ENCODE measurements at places on chromosomes 1 and 21. TPM values are rescaled to one million over a fixed set of nuclear protein-coding genes. Genes with fewer than 3 reads are reported as not detected.

Gene LCA5L
- total RNA-seq: 1.0 TPM

Gene CATSPERE
- not detected for total RNA-seq

Gene OTUD7B
- total RNA-seq: 14.2 TPM

Gene F13B
- total RNA-seq: not detected

Gene IQCC
- total RNA-seq: 4.4 TPM

Gene ASPM
- 77.2 TPM for total RNA-seq

Gene MIXL1
- not detected for total RNA-seq

Gene LRRIQ3
- total RNA-seq: 1.7 TPM

Gene RHD
- total RNA-seq: not detected

Gene PRPF38A
- total RNA-seq: 20.9 TPM

Gene GPR25
- total RNA-seq: not detected

Gene KCNK2
- not detected for total RNA-seq

Gene AMPD1
- total RNA-seq: not detected

Gene PTGFR
- total RNA-seq: 3.6 TPM

Gene IGFN1
- total RNA-seq: not detected

Gene TCHHL1
- not detected for total RNA-seq

Gene ECM1
- 22.7 TPM for total RNA-seq

Gene TRIM67
- total RNA-seq: 0.61 TPM

Gene SELENBP1
- total RNA-seq: 31.1 TPM

Gene LYPD8
- not detected for total RNA-seq

Gene KLHDC8A
- not detected for total RNA-seq

Gene ZNF697
- 1.7 TPM for total RNA-seq

Gene GSTM2
- 19.3 TPM for total RNA-seq

Gene GFI1
- total RNA-seq: 0.16 TPM

Gene CLDN14
- total RNA-seq: not detected

Gene OLIG1
- total RNA-seq: not detected

Gene LCE2C
- total RNA-seq: not detected

Gene ERICH3
- not detected for total RNA-seq

Gene ST3GAL3
- total RNA-seq: 25.0 TPM

Gene OR2T11
- total RNA-seq: not detected

Gene CTSE
- total RNA-seq: not detected

Gene C1QB
- not detected for total RNA-seq

Gene PALMD
- 9.9 TPM for total RNA-seq

Gene CAPZA1
- 198 TPM for total RNA-seq

Gene TNFSF4
- 0.16 TPM for total RNA-seq

Gene HFM1
- not detected for total RNA-seq

Gene OR2L13
- total RNA-seq: not detected

Gene GJA9
- total RNA-seq: not detected

Gene CD1B
- total RNA-seq: not detected

Gene TDRD5
- total RNA-seq: not detected

Gene CHIA
- total RNA-seq: not detected

Gene TMEM53
- total RNA-seq: 17.2 TPM

Gene ZNF678
- total RNA-seq: 7.6 TPM

Gene TEKT2
- total RNA-seq: not detected

Gene PIK3C2B
- 0.28 TPM for total RNA-seq

Gene MLLT11
- total RNA-seq: 26.5 TPM

Gene LRRC53
- total RNA-seq: not detected

Gene IFI6
- total RNA-seq: 97.5 TPM

Gene MYOG
- not detected for total RNA-seq

Gene PTAFR
- 0.47 TPM for total RNA-seq

Gene FAM131C
- total RNA-seq: not detected

Gene G0S2
- not detected for total RNA-seq

Gene PCP4
- total RNA-seq: not detected

Gene BECN2
- not detected for total RNA-seq

Gene IFNLR1
- not detected for total RNA-seq

Gene GSTM1
- 26.8 TPM for total RNA-seq

Gene LCE2A
- total RNA-seq: not detected

Data from SJSA1 (cell line).